ENCODE measurements at places on chromosomes 5 and 9.

DNA sequence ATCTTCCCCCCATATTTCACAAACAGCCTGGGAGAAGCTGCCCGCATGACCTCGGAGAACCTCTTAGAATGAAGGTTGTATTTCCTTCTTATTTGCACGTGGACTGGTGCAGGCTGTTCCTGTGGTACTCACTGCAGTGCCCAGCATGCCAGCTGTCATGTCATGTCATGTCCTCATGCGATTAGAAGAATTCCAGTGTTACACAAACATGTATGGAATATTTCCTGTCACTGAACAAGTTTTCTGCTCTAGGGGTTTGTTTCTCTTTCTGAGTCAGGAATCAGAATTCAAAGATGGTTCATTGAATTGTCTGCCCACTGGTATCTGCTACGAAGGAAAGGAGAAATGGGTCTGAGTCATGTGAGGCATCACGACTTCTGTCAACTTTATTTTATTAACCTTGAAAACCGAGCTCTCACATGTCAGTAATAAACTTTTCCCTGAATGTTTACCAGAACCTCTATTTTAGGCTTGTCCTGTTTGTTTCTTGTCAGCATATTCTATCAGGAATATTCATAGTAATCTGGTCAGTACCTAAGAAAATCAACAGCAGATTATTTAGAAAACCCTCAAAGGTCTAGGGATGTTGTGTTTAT is 415.6 kb downstream of the GADD45G start:
- DNase-seq, result peak; percentile 82

GRCh38 chr5:100311806-100312205 is 223.4 kb upstream of the FAM174A start:
- no peak for DNase-seq

DNA sequence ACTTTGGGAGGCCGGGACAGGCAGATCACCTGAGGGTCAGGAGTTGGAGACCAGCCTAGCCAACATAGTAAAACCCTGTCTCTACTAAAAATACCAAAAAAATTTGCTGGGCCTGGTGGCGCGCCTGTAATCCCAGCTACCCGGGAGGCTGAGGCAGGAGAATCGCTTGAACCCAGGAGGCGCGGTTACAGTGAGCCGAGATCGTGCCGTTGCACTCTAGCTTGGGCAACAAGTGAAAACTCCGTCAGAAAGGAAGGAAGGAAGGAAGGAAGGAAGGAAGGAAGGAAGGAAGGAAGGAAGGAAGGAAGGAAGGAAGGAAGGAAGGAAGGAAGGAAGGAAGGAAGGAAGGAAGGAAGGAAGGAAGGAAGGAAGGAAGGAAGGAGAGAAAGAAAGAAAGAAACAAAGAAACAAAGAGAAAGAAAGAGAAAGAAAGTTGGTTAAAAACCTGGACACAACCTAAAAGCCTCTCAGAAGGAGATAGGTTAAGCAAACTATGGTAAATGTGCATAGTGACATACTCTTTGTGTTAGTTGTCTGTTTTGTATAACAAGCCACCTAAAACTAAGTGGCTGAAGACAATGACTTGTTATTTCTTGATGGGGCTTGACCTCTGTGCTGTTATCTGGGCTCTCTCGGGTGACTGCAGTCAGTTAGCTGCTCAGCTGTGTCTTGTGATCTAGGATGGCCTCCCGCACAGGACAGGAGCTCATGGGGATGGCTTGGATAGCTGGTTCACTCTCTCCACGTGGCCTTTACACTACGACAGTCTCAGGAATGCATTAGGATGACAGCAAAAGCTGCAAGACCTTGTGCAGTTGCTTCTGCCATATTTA is 8.0 kb upstream of the MYO10 start:
- no peak for DNase-seq

GRCh38 chr9:88938189-88938588 is 53.1 kb upstream of the S1PR3 start:
- DNase-seq, result no peak

- DNase-seq, result no peak
Measured at GRCh38 chr9:93996367-93996766, 41.2 kb upstream of the BARX1 start.

DNA sequence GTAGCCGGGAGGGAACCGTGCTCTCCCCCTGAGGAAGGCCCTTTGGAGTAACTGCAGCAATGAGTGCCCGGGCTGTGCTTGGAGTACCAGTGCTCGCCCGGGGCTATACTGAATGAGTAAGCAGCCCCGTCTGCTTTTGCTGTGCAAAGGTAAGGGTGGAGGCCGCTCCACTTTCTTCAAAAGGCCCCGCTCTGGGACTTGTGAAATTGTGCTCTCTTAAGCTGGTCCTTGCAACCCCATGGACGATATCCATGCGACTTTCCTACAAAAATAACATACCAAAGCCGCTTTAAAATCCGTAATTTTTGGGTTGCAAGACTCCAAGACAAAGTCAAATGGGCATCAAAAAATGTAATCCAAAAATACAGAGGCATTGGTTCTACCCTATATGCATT is 578 bp upstream of the TNFAIP8 start:
- peak; percentile 27 for DNase-seq

DNA sequence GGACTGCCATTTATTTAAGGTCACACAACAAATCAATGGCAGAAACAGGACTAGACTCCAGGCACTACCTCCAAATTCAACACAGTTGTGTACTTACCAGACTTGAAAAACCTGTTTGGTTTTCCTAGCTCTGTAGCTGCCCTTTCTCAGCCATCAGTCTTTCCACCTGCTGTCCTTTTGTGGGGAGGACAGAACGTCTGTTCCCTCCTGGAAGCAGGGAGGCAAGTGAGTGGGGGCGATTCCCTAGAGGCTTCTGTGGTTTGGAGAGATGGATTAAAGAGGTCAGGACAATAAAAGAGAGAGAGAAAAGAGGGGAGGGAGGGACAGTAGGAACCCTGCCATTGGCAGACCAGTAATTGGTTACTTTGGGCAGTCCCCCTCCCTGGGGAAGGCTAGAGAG is 14.7 kb downstream of the ASTN2 start:
- DNase-seq, result peak; percentile 86

GRCh38 chr5:63963080-63963735 is 963 bp upstream of the HTR1A start:
- DNase-seq, result peak; percentile 79

- no peak for DNase-seq
Measured at GRCh38 chr5:6804766-6805501, 91.7 kb downstream of the TENT4A start.

GRCh38 chr9:114460513-114461199 is 44.6 kb downstream of the WHRN start:
- no peak for DNase-seq

GRCh38 chr9:27450752-27451151 is 73.3 kb upstream of the IFNK start:
- no peak for DNase-seq

DNA sequence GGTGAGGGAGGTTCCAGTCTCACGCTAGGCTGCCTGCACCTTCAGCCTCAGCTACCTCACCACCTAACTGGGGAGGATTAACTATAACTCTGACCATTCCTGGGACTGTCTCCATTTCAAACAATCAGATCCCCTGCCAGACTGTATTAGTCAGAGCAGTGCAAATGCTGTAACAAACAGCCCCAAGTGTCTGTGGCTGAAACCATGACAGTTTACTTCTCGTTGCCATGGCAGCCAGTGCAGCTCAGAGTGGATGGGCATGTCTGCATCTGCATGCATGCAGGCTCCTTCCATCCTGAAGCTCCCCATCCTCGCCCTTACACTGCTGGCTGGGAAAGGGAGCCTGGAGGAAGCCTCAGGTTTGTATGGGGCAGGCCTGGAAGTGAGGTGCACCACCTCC is 86.7 kb downstream of the KCNIP1 start:
- no peak for DNase-seq

GRCh38 chr5:76765249-76765648 is 49.3 kb downstream of the F2R start:
- no peak for DNase-seq

GRCh38 chr5:33631786-33632185 is 191.0 kb downstream of the TARS1 start:
- no peak for DNase-seq

DNA sequence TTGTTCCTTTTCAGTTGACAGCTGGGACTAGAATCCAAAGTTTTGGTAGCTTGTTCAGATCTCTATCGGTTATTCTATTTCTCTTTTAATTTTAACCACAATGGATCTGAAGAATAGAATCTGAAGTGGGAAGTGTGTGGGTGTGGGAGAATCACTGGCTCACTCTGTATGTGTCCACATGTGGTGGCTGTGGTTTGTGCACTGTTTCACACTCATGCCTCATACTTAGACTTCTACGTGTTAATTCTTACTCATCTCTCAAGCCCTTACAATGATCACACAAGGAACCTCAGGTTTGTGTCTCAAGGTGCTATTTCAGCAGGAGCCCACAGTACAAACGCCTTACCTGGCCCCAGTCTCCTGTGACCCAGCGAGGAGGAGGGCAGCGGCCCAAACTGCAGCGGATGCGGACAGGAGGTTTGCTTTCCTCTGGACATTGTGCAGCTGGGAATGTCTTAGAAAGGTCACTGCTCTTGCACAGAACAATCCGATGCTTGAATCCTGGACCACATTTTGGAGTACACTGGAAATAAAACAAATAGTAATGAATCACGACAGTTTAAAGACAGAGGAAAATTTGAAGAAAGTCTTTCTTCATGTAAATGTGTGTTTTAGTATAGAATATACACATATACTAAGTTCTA is 309.1 kb downstream of the ADAMTS6 start:
- DNase-seq, result no peak

- DNase-seq, result peak; percentile 93
Measured at GRCh38 chr9:87148331-87149104, 201.2 kb upstream of the GAS1 start.

DNA sequence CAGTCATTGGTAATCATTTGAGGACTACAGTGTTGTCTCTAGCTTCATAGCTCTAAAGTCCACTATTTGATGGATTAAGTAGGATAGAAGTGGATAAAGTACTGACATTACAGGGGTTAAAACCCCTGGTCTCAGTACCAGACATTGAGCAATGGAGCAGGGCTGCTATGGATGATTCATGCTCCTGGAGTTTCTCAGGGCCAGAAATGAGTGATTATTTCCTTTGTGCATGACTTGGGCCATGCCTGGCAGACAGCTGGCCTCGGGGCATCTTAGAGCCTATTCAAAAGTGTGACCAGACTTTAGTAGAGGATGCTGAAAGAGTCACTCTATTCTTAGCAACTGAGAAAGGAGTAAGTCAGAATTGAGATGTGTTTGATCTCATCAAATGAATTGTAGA is 350.7 kb upstream of the TLE4 start:
- peak; percentile 75 for DNase-seq

All from SJCRH30 (cell line).